Activated naive CD4-positive, alpha-beta T cell treated with anti-CD3 and anti-CD28 coated beads for 36 hours (primary cell): ENCODE measurements at places on chromosomes 2 and 18.

DNA sequence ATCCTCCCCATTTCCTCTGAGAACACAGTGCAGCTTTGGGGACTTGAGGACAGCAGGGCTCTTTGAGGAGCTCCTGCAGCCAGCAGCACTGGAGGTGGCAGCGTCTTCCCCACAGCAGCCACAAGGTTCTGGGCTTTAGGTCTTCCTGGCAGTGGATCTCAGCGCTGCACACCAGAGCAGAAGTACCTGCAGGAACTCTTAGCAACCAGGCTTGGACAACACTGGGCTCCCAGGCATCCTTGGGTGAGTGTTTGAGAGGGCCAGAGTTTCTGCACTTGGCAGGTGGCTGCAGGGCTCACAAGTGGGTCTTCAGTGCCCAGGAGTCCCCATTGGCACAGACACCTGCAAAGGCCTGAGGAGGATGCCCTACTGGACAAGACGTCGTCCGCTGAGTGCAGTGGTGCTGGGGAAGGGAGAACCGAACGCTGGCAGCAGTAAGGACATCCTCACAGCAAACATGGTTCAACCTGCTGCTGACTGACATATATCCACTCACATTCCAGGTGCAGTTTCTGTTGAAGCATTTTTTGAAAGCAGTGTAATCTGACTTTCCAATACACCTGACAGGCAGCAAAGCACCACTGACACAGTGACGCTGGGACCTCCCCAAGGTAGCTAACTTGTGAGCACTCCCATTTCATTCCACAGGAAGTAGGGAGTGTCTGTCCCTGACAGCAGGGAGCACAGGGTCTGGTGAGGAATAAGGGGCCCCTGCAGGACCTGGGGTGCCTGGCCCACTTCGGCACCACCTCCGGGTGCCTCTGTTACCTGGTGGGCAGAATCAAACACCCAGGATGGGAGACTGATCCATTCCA is 149.9 kb upstream of the COPS8 start:
- H3K4me1 ChIP-seq: no peaks in the 10 kb centered on the region
- no peaks in the 10 kb centered on the region for H3K36me3 ChIP-seq

DNA sequence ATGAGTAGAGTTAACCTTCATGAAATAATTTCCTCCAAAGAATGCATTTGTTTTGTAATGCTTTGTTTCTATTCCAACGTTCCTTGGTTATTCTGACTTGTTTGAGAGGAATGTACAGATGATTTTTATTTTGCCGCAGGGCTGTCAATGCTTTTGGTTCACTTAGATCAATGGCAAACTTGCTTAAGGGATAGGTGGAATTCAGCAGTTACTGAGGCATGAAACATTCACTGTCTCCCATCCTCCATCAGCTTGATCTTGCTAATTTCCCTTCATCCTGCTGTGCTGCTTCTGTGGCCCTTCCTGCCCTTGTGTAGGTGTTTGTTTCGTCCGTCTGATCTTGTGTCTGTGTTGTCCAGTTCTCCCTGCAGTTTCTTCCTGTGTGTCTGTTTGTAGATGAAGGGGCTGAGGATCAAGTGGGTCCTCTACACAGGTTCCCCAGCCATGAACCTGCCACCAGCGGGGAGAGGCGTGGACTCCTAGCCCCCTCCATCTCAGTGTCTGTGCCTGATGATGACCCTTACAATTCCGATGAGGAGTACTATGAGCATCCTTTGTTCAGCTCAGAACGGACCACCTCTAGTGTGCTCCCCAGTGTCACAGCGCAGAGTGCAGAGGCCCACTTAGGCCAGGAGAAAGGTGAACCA is 84.2 kb upstream of the UNC80 start:
- H3K4me1 ChIP-seq: no peaks in the 10 kb centered on the region
- H3K27ac ChIP-seq: no peak overlapping the region
- H3K4me3 ChIP-seq: no peak overlapping the region

- no peaks in the 10 kb centered on the region for H3K4me1 ChIP-seq
- H3K4me3 ChIP-seq: no peak overlapping the region
- no peaks in the 10 kb centered on the region for H3K27me3 ChIP-seq
- no peak for DNase-seq
- no peak overlapping the region for H3K27ac ChIP-seq
- H3K36me3 ChIP-seq: no peaks in the 10 kb centered on the region
Observed at GRCh38 chr2:105640246-105640645, 104.5 kb upstream of the NCK2 start.

GRCh38 chr18:12741351-12741750 is 38.5 kb downstream of the PSMG2 start:
- H3K4me3 ChIP-seq: no peak overlapping the region
- no peaks in the 10 kb centered on the region for H3K36me3 ChIP-seq
- H3K27ac ChIP-seq: no peak overlapping the region
